ENCODE measurements at places on chromosomes 6 and 20.

- ATAC-seq: no peak
These were observed 20.8 kb downstream of the OR2B2 start for GRCh38 chr6:27891320-27891875.

DNA sequence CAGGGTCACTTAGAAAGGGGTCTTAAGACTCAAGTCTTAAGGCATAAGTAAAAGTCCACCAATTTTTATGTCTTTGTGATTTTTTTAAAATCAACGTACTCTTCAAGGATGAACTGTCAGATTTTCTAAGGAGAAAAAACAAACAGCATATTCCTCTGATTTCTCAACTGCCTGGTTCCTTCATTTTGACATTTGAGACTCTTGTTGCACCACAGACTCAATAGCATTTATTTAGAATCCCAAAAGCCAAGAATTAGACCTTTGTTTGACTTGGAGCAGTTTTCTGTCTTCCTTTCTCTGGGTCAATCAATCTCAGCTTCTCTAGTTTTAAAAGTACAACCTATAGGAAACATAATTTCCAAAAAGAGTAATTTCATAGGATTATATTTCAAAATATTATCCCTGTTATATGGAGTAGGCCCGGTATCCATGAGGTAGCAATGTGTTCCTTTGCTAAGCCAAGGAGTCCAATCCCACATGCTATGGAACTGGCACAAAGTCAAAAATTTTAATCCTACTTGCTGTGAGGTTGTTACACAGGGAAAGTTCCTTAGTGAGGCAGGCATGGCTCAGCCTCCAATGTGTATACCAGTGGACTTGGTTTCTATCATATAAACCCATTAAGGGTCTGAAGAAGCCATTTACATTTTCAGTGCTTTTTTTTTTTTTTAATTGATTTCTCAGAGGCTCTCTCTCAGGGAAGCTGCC lies 405.7 kb downstream of the KIF16B start:
- ATAC-seq: no peak

- no peak for ATAC-seq
These were observed 149.9 kb downstream of the MYB start for GRCh38 chr6:135331002-135331401.

GRCh38 chr6:107435798-107436197 lies 23.6 kb downstream of the PDSS2 start:
- no peak for ATAC-seq

DNA sequence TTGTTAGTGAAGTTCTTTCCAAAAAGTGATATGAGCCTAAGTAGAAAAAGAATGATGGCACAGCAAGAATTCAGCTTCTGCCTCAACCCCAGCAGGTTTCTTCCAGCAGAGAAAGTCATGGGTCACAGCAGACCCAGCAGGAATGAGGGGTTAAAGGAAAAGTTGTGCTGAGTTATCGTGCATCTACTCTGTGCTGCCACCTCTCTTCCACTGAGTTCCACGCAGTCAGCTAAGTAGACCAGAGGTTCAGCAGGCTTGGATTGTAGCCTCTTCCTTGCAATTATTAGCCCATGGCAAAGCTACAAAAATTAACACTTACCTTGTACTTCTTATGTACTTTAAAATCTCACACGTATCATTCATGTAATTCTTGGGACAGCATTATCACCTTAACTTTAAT lies 510.8 kb downstream of the PTPRT start:
- ATAC-seq: no peak

DNA sequence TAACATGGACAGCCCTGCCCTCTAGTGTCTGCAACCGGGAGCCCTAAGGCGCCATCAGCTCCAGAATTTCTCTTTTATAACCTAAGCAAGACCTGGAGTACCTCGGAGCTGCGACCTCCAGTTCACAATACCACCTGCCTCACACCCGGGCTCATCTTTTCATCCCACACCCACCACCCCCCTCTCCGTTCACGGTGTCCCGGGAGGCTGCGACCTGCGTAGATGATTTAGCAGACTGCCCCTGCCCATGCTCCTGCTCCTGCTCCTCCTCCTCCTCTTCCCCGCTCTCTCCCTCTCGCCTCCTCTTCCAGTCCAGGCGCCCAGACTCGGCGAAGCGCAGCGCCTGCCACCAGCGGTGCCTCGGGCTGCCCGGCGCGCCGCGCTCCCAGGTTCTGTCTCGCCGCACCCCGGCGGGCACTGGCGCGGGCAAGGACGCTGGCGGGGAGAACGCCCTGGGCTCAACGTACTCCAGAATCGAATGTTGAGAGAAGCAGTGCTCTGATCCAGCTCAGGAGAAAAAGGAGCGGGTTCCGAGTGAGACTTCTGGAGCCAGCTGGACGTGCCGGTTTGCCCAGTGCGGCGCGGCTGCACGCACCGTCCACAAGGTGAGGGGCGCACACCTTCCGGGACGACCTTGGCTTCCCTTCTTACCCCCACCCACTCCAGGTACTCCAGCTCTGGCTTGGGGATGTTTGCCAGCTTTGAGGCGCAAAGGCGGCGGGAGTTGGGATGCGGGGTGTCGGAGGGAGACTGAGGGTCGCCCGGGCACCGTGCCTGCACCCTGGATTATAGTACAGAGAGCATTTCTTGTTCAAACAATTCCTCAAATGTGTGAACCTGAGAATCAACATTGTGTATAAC lies at the start of gene HTR1E:
Gene HTR1E (plus strand): TSS at position 310 of the 861 bp plus-strand sequence. CDS start 77,807 bp downstream, outside the sequence.
- ATAC-seq: peak; percentile 97

DNA sequence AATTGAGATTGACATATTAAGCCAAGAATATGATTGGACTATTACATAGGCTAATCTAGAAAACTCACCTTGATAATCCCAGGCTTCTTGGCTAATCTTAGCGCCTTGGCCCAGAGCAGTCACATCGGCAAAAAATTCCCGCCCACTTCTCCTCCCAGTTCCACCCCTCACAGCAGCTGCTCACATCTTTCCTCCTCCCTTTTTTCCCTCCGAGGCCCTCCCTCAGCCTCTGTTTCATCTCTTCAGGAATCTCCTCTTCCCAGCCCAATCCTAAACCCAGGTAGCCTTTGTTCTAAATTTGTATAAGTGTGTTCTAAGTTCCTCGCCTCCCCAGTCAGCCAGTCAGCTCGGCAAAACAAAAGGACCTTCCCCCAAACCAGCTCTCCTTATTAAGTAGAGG lies 184.3 kb downstream of the PRKN start:
- ATAC-seq: no peak

- ATAC-seq: no peak
These were observed 16.0 kb downstream of the MARCKS start for GRCh38 chr6:113873043-113873667.

DNA sequence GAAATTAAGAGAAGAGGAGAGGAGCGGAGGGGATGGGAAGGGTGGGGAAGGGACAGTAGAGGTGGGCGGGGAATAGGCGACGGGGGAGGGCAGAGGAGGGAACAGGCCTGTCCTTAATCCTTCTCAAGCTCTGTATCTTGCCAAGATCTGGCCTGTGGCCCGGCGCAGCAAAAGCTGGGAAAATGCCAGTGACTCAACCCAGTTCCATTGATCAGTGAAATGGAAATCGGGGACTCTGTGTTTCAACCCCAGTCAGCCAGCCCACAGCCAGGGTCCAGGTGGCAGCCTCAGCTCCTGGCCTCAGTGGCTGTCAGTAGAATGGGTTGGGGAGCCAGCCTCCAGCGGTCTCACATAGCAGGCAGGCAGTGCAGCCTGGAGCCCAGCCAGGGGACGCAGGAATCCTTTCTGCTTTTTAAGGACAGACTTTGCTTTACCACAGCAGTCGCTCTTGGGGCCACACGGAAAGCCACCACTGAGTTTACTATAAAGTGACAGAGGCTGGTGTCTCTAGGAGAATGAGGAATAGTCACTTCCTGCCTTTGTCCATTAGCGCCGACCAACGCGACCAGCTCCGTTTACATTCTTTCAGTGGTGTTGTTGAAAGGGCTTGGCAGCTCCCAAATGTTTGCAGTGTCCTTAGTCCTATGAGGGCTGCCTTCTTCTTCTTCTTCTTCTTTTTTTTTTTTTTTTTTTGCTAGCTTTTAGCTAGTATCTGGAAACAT lies 128.0 kb downstream of the RIN2 start:
- ATAC-seq: no peak

- no peak for ATAC-seq
These were observed 13.4 kb upstream of the MRGBP start for GRCh38 chr20:62782893-62783278.

- no peak for ATAC-seq
These were observed 4.4 kb upstream of the GLP1R start for GRCh38 chr6:39044181-39044580.

GRCh38 chr20:8194721-8195120 lies 62.7 kb downstream of the PLCB1 start:
- ATAC-seq: no peak

DNA sequence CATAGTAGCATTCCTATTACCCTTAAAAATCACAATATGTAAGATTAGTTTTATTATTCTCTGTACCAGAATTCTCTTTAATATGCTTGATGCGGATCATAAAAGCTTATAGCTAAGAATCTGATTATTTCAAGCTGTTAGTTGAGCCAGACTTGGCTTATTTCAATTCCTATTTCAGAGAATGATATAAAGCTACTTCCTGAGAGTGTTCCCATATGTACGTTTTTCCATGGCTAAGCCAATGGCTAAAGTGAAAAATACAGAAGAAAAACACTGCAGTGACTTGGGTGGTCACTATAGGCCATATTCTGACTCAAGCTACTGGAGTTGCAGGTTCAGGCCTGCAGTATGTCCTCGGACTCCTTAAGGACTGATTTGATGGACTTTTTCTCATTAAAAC lies 97.9 kb upstream of the EEF1E1 start:
- ATAC-seq: no peak

GRCh38 chr6:73969971-73970970 lies 274.3 kb downstream of the CD109 start:
- ATAC-seq: peak; percentile 62

GRCh38 chr6:46612645-46613044 lies 40.0 kb downstream of the CYP39A1 start:
- no peak for ATAC-seq

GRCh38 chr6:16725145-16725864 lies 36.0 kb downstream of the ATXN1 start:
- no peak for ATAC-seq

DNA sequence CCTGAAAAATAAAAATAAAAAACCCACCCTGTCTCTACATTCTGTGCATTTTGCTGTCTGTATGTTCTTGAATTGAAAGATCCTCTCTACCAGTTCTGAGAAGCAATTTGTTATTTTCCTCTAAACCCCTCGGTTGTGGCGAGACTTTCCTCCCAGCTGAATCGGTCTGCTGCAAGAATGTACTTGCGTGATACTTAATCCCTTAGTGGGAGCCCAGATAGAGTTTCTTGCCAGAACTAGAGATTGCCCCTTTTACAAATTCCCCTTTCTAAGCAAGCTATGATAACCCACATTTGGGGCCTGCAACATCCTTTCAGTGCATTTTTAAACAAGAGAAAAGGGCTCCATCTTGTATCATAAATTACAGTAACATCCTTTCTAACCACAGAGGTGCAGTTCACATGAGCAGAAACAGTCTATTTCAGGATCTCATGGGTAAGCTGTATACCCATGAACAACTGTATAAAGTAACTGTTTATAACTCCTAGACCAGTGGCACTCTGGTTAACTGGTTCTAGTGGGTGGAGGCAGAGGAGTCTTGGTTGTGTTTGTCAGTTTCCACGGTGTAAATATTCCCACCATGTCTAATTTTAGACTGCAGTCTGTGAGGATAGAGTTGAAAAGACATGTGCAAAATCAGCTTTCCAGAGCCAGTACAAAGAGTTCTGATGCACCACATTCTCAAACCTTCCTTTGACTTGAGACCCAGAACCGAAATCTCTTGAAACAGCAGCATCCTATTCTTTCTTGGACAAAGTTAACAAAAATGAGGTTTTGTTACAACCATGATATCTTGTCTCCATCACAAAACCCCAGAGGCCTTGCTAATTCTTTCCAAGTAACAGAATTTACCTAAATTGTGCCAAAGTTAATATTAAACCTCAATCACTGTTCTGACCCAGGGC lies 113.1 kb upstream of the ZNF217 start:
- no peak for ATAC-seq

GRCh38 chr6:26175428-26176181 lies 88.4 kb downstream of the HFE start:
- ATAC-seq: peak; percentile 4

DNA sequence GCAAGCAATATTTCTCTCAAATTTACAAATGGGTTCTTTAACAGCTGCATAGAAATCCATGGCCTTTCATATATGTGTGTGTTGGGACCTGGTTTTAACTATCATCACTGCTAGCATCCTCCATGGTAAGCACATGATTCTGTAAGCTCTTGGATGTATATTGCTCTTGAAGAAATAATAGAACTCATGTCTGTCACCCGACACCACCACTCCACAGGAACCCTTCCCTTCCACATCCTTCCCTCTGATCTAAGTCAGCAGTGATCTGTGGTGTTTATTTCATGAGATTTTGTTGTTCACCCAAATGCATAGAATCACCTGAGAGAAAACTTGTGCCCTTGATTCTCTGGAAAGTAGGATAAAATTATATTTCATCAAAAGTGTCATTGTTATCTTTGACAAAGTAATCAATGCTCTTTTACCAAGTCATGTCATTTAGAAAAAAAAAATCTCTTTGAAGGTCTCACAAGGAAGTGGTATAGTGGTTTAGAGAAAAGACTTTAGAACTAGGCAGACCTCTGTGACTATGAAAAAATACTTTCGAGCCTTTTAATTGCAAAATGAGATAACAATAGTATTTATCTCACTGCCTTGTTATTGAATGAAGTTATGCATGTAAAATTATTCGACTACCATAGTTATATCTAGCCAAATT lies 649.8 kb upstream of the SLC35B3 start:
- ATAC-seq: no peak

DNA sequence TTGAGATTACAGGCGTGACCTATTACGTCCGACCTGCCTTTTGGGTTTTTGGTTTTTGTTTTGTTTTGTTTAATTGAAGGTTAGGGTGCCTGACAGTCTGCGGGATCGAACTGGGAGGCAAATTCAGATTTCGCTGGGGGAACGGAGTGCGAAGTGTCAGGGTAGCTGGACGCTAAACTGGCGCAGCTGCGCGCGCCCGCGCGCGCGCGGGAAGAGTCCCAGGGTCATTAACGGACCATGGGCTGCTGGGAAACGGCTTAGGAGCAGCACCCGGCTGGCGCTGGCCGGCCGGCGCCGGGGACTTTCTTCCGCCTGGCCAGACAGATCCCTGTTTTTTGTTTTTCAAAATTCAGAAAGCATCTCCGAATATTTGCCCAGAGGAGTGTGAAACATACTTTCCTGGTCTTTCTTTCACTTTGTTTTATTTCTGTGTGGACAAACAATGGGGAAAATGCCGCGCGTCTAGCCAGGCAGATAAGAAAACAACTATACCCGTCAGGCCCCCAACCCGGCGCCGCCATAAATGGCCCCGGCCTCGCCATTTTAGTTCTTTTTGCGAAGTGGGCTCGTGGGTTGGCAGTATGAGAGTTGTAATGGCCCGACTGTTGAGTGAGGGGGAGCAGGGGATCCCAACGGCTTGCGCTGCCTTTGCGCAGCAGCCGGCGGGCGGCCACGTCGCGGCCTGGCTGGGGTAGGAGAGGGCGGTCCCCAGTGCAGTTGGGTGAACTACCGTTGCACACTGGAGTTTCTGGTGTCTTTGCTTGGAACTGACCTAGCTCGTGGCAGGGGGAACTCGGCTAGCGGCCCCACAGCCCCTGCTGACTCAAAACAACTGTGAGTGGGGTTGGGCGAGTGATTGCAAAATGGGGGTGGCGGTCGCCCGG lies 7.1 kb downstream of the HSPA1B start:
- peak; percentile 57 for ATAC-seq

- ATAC-seq: no peak
These were observed 39.1 kb upstream of the ME1 start for GRCh38 chr6:83470001-83470400.
